ENCODE measurements at places on chromosomes 11 and 22. TPM values are rescaled to one million over a fixed set of nuclear protein-coding genes. Genes with fewer than 3 reads are reported as not detected.

GRCh38 chr11:33544593-33545373 is 155.8 kb downstream of the C11orf91 start:
- no peak for DNase-seq

- no peak for DNase-seq
These were observed 113.6 kb downstream of the BARX2 start for GRCh38 chr11:129489249-129489648.

DNA sequence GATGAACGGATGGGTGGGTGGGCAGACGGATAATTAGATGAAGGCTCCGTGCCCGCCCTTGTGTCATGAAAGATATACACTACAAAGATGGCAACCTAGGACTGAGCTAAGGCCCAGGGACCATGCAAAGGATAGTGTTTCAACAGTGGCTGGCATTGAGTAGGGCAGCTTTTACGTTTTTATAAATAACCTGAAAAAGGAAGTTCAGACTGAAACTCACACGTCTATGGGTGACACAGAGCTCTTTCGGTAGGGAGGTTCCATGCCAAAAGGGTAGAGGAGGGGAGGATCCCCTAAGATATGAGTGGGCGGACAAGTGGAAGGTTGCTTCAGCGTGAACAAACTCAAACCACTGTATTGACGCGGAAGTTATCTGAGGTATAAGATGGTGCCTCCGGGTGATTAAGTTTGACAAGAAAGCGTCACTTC is 90.5 kb downstream of the UBASH3B start:
- no peak for DNase-seq

- no peak for DNase-seq
These were observed 25.5 kb upstream of the RFPL3 start for GRCh38 chr22:32331918-32332725.

DNA sequence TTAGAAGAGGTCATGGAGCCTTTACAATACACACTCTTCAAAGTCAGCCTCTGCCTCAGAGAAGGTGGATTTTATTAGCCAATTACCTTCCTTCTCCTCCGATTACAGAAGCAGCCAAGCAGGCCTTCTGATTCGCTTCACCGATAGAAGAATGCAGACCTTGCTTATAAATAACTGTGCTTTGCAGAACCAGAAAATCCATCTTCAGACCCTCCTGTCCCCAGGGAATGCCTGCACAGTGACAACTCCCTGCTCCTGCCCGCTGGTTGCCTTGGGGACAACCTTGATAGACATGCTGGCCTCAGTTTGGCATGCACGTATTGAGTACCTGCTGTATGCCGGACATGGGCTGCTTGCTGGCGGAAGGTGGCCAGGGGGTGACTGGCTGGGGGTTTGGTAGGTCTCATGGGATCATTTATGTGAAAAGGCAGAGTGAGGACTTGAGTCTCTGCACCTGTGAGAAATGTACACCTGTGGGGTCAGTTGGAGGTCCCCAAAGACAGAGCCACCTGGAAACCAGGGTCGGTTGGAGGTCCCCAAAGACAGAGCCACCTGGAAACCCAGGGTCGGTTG is 1238.7 kb downstream of the BRD1 start:
- DNase-seq: no peak

GRCh38 chr11:57668434-57668782 is 494 bp downstream of the ZDHHC5 start:
- DNase-seq: no peak

- peak; percentile 53 for DNase-seq
These were observed 204.2 kb downstream of the AASDHPPT start for GRCh38 chr11:106281455-106282173.

- DNase-seq: no peak
These were observed 123.4 kb downstream of the ETS1 start for GRCh38 chr11:128463979-128464378.

DNA sequence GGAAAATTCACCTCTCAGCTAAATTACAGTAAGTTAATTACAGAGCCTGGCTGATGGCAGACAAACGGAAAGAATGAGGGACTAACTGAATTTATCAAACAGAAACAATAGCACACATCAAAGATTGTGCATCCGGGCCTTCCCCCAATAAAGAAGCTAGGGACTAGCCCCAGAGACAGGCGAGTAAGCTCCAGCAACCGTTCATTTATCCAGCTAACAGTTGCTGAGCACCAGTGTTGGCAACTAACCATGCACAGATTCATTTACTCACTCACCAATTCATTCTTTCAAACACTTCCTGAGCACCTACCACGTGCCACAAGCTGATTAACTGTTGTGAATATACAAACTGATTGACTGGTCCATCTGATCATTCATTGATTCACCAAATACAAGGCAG is 51.2 kb downstream of the SMCO4 start:
- DNase-seq: no peak

DNA sequence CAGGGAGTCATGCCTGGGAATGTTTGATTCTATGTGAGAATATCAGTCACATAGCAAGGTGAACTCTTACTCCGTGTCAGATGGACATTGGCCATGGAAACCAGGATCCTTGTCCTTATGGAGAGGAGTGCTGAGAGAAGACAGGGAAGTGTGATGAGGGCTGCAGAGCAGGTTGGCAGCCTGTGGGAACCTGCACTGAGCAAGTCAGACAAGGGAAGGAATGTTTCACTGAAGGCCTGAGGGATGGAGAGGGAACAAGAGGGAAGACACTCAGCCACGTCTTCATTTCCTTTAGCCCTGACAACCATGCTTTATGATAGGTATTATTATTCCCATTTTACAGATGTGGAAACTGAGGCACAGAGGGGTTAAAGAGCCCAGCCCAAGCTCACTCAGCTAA is 38.4 kb upstream of the HORMAD2 start:
- DNase-seq: no peak

DNA sequence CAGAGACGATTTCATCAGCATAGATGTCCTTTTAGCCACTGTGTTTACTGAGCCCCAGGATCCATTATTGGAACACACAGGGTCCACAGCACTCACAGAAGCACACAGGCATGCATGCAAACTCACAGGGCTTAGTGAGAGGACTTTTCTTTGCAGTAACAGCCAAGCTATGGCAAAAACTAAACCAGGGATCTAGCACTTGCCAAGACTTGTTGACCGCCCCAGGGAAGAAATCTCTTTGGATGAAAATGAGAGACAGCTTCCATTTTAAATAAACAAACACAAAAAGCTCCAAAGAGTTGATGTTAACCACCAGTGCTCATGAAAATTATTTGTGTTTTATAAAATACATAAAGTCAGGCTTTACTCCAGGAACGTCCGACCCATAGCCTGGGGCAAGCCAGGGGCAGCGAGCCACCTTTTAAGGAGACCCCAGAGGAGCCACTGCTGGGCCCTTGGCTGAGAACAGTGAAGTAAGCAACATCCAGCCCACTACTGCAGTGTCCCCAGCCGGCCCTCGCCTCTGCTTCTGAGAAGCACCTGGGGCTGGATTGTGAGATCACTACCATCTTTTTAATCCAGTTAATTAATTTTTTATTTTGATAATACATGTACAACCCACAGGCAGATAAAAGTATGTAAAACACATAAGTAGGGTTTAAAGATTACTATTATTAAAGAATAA is 22.0 kb upstream of the TFIP11 start:
- DNase-seq: no peak

- no peak for DNase-seq
These were observed 26.9 kb downstream of the RASD2 start for GRCh38 chr22:35567351-35568141.

DNA sequence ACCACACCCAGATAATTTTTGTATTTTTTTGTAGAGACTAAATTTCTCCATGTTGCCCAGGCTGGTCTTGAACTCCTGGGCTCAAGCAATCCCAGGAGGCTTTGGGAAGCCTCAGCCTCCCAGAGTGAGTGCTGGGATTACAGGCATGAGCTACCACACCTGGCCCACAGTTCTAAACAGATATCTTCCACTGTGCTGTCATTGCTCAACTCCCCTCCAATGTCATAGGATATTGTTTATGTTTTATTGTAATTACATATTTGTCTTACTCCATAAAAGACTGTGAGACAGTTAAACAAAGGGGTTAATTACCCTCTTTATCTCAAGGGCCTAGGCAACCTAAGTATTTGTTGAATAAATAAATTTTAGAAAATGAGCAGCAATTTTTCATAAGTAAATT is 204.2 kb downstream of the GRM5 start:
- no peak for DNase-seq

GRCh38 chr22:49227670-49228069 is 600.0 kb downstream of the BRD1 start:
- DNase-seq: no peak

GRCh38 chr22:34669001-34669400 is 397.0 kb upstream of the ISX start:
- DNase-seq: no peak

GRCh38 chr22:25840167-25840566 is 98.2 kb downstream of the MYO18B start:
- no peak for DNase-seq

- no peak for DNase-seq
These were observed 10.9 kb downstream of the ACO2 start for GRCh38 chr22:41479671-41480396.

GRCh38 chr11:63537293-63538101 is 889 bp downstream of the PLAAT4 start:
- DNase-seq: peak; percentile 77

GRCh38 chr11:1562469-1563148 is 9.5 kb downstream of the DUSP8 start:
- no peak for DNase-seq

DNA sequence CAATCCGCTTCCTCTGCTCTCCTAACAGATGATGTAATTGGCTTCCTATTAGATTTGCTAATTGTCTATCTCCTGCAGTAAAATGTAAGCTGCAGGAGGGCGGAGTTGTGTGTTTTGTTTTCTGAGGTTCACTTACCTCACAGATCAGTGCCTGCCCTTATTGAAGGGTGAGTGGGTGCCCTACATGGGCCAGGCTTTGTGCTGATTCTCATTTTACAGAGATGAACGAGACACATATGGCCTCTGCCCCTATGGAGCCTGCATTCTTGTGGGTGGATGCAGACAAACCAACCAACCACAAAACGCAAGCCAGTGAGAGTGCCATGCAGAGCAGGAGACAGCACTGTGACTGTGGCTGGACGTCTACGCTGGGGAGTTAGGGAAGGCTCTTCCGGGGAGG is 9.9 kb downstream of the TESMIN start:
- DNase-seq: peak; percentile 29

- peak; percentile 8 for DNase-seq
These were observed 5.5 kb upstream of the RGL4 start for GRCh38 chr22:23685205-23685784.

DNA sequence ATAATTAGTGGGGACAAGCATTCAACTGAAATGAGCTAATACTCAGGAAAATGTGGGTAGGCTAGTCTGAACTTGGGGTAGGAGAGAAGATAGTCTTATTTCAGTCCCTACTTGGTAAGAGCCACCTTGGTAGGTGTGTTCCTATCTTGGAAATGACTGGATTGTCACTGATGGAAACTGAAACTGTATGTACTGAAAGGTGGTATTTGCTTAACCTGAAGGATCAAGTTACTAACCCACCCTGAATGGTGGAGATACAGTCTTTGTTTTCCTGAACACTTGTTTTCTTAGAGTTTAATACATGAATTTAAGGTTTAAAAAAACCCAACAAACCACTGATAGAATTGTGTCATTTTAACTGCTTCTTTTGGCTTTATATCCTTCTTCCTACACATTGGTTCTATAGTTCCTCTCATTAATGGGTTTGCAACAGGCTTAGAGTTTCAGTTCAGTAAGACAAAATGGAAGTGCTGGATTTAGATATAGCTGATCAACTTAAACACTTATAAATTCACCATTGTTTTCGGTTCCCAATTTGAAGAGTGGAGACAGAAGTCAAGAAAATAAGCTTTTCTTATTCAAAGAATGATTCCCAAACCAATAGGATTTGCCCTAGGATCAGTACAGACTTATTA is 4.2 kb downstream of the FAR1 start:
- no peak for DNase-seq

DNA sequence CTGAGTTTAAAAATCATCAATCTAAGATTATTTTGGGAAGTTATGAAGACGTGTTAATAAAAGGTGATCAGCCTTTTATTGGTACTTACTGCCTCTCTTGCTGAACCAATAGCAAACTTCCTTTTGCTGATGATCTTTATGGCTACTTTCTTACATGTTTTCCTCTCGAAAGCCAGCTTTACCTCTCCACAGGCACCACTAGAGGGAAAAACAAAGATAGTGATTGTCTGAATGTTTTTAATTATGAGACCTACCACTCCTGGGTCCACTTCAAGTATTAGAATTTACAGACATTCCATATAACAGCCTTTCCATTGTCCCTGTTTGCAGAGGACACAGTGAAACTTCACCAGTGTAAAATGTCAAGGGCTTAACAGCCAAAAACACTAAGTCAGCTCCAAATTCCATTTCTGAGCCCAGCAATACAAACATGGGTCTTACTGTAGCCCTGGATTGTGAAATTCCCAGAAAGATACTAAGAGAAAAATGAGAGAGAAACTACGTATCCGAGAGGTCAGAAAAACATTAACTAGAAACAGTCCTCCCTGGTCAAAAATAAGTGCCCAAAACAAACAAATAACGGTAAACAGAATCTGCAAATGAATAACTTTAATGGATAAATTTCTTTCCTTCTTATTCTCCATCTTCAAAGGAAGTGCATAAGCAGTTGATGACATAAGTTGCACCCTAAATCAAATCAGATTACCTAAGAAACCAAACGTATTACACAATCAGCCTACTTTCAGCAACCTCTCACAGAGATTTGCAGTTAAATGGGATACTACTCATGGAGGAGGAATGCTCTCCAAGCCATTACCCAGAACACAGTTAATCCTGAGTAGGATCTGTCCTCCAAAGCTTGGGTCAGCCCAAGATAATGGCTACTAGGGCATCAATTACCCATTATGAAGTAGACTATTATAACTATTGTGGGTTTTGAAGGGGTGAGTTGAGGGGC is 29.5 kb downstream of the CHEK2 start:
- peak; percentile 99 for DNase-seq

DNA sequence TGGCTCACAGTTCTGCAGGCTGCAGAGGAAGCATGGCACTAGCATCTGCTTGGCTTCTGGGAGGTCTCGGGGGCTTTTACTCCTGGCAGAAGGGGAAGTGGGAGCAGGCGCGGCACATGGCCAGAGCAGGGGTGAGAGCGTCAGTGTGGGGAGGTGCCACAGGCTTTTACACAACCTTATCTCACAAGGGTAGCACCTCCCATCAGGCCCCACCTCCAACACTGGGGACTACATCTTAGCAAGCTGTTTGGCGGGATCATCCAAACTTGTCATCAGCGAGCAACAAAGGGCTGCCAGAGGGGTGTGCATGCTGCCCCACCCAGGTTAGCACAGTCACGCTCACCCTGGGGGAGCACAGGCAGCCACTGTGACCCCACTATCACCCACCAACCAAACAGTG is 18.9 kb upstream of the YPEL1 start:
- peak; percentile 29 for DNase-seq

The CRYBB3 gene
- not detected for total RNA-seq

The OR52I2 gene
- total RNA-seq: not detected

The OR6A2 gene
- total RNA-seq: 0.32 TPM

The OR8I2 gene
- not detected for total RNA-seq

The TREH gene
- not detected for total RNA-seq

The UBQLN3 gene
- total RNA-seq: not detected

The SLC15A3 gene
- total RNA-seq: 13.0 TPM

The CCDC116 gene
- 0.32 TPM for total RNA-seq

The FOSL1 gene
- total RNA-seq: 18.0 TPM

Data from fibroblast of villous mesenchyme (primary cell).